ENCODE measurements at places on chromosomes 13 and 19.
A peak's percentile ranks its signal among the peaks of the same experiment; 100 is the strongest.

DNA sequence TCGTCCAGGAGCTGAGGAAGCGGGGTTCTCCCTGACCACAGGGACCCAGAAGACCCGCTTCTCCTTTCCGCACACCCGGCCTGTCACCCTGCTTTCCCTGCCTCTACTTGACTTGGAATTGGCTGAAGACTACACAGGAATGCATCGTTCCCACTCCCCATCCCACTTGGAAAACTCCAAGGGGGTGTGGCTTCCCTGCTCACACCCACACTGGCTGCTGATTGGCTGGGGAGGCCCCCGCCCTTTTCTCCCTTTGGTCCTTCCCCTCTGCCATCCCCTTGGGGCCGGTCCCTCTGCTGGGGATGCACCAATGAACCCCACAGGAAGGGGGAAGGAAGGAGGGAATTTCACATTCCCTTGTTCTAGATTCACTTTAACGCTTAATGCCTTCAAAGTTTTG, 18.9 kb downstream of the VASP start:
- DNase-seq = peak; percentile 72

GRCh38 chr13:41694545-41695301, 237.4 kb downstream of the RGCC start:
- peak; percentile 87 for DNase-seq

GRCh38 chr13:99653526-99653925, 152.3 kb downstream of the TM9SF2 start:
- DNase-seq = no peak

- no peak for DNase-seq
Measured at GRCh38 chr19:16595097-16595496, 22.9 kb upstream of the SLC35E1 start.

DNA sequence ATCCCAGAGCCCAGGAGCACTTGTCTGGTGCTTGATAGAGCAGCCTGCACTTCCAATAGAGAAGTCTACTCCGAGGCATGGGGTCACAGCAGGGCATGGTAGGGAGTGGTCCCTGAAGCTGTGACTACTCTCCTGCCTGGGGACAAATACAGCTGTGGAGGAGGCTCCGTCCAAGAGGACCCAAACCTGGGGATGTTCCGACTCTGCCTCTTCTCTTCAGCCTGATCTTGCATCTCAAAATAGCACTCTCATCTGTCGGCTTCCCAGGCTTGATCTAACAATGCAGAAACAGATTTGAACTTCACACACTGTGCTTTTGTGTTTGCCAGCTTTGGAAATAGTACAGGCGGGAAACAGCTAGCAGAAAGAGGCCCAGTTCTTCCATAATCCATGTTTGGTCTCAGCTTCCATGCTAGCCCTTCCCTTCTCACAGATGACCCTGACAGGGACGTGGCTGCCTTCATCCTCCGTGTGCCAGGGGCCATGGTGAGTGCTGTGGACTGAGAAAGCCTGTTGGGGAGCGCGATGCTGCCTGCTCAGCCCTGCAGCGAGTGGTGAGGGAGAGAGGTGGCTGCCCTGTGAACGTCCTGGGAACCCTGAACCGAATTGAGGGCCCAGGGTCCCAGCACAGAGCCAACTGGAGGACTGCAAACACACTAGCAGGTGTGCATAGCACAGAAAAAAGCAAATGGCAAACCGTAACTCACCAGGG, 150.3 kb upstream of the GPR12 start:
- no peak for DNase-seq

GRCh38 chr13:112784811-112785482, 95.1 kb downstream of the ATP11A start:
- DNase-seq = no peak

DNA sequence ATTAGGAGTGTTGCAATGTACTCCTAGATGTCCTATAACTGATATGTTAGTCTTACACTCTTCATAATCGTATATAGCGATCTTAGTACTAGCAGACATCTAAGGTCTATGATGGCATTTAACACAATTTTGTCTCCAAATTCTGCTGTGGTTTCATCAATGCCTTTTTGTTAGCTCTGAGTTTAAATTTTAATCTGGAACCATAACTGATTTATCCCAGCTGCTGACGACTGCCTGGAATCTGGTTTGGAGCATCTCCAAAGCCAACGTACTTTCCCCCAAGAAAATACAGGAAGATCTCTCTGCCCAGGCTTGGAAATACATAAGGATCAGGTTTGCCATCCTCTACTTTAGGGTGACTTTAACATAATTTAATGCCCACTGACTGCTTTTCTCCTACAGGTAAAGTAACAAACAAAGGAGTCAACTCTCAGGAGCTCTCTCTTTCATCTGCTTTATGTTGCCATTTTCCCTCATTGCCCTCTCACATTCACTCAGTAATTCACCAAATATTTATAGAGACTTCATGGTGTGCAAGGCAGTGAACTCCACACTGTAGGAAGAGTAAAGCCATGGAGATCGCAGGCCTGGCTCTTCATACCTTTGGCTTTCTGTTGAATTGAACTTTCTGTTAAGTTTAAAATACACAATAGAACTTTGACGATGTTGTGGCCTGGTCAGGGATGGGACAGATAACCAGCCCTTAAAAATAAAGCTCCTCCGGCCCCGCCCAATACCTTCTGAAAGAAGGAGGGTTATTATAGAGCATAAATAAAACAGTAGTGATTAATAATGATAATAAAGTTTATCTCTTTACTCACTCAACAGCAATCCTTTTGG, 23.3 kb upstream of the SPART start:
- no peak for DNase-seq

GRCh38 chr19:4229179-4229931, at the start of gene EBI3:
Gene EBI3, plus strand, starts transcription at chr19:4229523. Its CDS starts 28 bp downstream, at chr19:4229551.
- peak; percentile 99 for DNase-seq

All from inflammatory macrophage treated with lipopolysaccharide for 1 hour (primary cell).